BE2C (cell line): ENCODE measurements at places on chromosomes 13 and 19.

GRCh38 chr13:35712907-35713761, 236.6 kb upstream of the MAB21L1 start:
- DNase-seq: no peak

DNA sequence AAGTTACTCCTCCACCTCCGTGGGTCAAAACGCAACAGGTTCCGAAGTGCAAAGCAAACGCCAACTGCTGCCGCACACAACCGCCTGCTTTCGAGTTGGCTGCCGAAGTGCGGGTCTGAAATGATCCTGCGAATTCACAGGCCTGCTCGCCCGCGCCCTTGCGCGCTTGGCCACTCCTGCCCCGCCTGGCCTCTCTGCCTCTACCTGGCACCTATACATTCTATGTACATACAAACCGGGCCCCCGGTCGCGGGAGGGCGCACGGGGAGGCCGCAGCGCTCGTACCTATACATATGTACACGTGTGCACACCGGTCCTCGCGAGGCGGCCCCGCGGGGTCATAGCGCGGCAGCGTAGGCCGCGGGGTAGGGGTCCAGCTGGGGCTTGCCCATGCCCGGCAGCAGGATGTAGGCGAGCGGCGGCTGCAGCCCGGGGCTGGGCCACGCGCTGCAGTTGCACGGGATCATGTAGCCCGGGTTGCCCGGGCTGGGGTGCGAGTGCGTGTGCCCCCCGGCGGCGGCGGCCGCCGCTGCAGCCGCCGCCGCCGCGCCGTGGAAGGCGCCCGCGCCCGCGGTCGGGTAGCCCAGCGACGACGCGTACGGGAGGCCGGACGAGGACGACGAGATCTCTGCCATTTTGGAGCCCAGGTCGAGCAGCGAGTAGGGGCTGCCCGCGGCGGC, 1.3 kb downstream of the SOX21 start:
- DNase-seq: peak; percentile 56

GRCh38 chr19:46481223-46481848, 10.0 kb upstream of the PNMA8A start:
- DNase-seq: no peak

DNA sequence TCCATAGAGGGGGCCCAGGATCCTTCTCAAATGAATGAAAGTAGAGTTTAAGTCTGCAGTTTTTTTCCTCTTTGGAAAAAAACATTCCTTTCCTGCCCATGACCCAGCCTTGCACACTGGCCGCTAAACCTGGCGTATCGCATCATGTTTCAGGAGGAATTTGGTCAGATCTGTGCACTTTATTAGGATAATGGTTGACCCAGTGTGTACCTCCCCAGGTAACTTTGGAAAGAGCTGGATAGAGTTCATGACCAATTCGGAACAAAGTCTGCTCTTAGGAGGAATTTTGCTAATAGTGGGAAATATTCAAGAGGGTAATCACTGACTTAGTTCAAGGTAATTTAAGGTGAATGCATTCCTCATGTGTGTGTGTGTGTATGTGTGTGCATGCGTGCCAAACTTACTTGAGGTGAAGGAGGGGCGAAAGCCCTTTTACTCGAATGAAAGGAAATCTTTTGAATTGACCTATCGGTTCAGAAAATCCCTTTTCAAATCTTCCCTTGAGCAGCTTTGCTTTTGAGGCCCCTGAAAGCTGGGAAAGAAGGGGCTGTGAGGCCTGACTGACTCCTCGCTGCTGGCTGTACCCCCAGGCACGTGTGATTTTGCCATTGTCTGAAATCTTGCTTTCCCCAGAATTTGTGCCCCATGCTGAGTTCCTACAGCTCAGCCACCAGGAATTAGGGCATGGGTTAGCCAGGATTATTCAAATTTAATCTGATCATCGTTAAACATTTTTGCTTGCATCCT, 46.3 kb downstream of the SIPA1L3 start:
- no peak for DNase-seq

- DNase-seq: no peak
These were observed 99.7 kb downstream of the TNFSF11 start for GRCh38 chr13:42673677-42674076.

DNA sequence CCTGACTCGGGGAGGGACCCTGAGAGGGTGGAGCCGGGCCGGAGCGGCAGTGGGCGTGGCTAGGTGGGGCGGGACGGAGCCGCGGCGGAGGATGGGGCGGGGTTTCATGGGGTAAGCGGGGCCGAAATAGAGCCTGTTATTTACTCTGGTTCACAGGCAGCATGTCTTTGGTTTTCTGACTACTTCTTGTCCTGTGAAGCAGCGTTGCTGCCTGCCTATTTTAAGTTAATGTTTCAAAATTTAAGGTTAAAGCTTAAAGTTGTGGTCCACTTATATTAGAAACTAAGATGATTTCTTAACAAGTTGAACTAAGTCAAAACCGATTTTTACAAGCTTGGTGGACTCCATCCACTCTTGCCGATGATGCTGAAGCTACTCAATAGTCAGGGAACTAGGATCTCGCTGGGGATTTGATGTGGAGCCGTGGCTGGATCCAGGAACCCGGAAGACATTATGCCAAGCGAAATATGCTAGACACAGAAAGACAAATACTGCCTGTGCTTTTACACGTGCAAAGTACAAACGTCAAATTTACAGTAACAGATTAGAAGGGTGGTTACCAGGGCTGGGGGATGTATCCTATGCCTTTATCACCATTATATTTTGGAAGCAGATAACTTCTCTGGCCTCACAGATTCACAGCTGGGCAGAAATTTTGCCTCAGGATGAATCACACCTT, 433 bp upstream of the ZNF616 start:
- DNase-seq: no peak

DNA sequence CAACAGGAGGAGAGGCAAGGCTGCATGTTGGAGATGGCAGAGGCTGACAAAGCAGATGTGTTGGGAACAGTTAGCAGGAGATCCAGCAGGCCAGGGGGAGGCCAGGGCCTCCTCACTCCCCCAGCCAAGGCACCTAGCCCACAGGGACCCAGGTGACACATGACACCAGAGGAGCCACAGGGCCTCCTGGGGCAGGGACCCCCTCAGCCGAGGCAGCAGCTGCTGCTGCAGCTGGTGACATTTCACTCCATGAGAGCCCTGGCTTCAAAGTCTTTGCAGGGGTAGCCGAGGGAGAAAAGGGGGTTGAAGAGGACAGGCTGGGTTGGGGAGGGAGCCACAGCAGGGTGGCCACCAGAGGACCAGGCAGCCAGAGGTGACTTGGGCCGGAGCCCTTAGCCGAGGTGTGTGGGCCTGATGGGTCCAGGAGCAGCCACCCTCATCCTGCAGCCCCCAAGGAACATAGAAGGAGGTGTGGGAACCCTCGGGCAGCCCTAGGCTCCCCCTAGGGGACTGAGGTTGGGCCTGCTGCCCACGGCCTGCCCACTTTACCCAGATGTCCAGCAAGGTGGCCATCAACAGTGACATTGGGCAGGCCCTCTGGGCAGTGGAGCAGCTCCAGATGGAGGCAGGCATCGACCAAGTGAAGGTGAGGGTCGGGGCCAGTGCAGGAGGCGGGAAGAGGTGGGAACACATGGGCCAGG, at the start of gene GNG14:
Gene GNG14, plus strand, starts transcription at position 503 of the 701 bp plus-strand sequence. Its CDS starts 51 bp downstream, at position 554.
- no peak for DNase-seq

GRCh38 chr19:37778613-37779126, 716 bp downstream of the ZNF573 start:
- DNase-seq: no peak

GRCh38 chr13:111508164-111508870, 187.9 kb downstream of the TEX29 start:
- DNase-seq: no peak

GRCh38 chr13:79549355-79550106, 68.6 kb downstream of the NDFIP2 start:
- DNase-seq: no peak

- DNase-seq: no peak
These were observed 324 bp upstream of the FBXO17 start for GRCh38 chr19:38975861-38976271.

DNA sequence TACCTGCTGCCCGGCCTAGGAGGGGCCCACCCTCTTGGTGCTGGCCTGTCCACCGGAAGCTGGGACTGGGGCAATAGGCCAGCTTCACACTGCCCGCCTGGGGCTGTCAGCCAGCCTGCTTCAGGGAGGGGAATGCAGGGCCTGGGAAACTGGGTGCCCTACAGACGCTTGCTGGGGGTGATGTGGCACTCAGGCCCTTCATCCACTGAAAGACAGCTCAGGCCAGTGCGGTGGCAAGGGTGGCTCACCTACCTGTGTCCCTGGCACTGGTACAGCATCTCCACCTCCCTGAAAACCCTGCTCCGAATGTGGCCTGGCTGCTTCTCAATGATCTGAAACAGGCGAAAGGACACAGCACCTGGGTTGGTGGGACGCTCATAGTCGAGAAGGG, 7.8 kb downstream of the MKNK2 start:
- DNase-seq: no peak

- no peak for DNase-seq
These were observed 12.0 kb upstream of the NANOS3 start for GRCh38 chr19:13864667-13865570.

GRCh38 chr19:35138305-35138892, at the start of gene FXYD1:
TSS of gene FXYD1 (plus strand) at chr19:35138824. CDS start at chr19:35140080, 1,256 bp downstream.
- no peak for DNase-seq

DNA sequence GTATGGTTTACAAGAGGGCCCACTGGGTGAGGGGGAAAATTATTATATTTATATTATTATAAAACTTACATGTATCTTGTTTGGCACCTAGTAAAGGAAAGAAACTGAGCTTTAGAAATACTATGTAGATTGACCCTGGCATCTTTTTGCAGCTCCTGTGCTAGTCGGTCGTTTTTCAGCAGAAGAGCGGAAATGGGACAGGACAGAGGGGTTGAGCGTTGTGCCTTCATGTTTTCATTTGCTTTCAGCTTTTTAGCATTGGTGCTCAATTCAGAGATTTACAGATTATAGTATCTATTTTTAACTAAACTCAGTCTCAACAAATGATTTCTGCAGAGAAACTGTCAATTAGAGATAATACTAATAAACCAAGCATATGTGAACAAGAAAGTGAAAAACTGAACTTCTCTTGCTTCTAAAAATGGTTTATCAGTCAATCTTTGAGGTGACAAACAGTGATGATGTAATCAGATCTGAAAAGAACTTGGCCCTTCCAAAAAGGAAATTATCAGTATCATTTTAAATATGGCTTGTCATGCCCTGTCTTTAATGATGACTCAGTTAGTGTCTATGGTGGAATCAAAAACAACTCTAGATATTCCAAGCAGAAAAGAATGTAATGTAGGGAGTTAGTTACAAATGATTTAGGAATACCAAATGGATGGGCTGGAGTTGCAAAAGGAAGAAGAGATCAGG, 56.9 kb upstream of the KCTD4 start:
- no peak for DNase-seq

DNA sequence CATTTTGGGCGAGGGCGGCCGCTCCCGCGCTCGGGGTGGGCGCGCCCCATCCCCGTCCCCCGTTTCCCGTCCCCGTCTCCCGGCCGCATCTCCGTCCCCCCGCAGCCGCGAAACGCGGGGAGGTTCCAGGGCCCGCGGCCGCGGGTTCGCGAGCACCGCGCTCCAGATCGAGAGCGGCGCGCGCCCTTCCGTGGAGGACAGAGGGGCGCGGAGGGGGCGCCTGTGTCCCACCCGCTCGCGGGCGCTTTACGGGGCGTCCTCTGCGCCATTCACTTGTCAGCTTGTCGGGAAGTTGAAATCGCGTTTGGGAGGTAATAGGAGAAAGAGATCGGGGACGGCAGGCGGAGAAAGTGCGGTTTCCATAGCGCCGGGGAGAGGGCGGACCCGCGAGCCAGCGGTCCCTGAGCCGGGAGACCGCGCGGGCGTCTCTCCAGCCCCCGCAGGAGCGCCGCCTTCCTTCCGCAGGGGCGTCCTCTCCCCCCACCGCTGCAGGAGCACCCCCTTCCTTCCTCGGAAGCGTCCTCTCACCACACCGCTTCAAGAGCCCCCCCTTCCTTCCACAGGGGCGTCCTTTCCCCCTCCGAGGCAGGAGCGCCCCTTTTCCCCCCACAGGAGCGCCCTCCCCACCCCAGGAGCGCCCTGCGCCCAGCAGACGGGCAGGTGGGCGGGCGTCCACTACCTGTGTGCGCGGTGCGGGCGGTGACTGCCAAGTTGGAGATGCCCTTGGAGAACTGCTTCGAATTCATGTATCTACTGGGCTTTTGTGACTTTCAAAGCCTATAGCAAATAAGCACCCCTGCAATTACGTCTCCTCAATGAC, 962 bp upstream of the IRS2 start:
- DNase-seq: peak; percentile 59

DNA sequence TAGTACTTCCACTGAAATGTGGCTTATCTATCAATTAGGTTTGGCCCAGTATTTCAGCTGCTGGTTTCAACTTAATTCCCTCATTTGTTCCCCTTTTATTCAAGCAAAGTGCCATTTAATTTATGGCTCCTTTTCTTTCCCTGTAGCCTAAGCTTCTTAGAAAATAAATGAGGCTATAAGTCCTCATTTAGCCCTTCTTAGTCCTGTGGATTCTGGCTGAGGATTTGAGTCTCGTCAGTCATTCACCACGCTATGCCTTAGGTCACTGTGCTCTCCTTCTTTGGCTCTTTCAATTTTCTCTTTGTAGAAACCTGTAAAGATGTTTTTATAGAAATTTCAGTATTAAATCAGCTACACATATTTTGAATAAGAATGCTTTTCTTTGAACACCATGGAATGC, 579.1 kb downstream of the GPC6 start:
- DNase-seq: no peak

DNA sequence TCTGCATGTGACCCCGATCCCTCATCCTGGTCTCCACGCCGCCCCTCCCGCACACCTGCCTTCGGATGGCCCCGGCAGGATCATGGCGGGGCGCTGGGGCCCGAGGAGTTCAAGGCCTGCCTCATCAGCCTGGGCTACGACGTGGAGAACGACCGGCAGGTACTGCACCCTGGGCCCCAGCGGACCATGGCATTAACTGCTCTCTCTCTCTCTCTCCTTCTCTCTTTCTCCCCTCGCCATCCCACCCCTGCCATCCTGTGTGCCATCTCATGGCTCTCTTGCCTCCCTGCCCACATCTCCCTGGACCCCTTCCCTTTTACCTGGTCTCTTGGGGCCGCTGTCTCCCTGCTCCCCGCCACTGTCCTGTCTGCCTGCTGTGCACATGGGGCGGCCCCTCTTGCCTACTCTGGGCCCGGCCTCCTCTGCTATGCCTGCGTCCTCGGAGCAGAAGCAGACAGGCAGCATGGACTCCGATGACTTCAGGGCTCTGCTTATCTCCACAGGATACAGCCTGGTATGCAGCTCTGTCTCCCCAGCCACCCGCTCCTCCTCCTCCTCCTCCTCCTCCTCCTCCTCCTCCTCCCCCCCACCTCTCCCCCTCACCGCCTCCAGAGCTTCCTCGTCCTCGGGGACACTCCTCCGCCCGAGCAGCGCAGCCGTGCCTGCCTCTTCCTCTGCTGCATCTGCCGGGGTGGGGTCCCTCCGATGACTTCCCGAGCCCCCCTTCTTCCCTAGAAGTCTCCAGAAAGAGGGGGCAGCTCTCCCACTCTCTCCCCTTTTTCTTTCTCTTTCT, 16.2 kb downstream of the CAPN12 start:
- no peak for DNase-seq

GRCh38 chr13:40208517-40208916, 457.9 kb downstream of the FOXO1 start:
- no peak for DNase-seq
